ENCODE measurements at places on chromosomes 5 and 9. TPM values are rescaled to one million over a fixed set of nuclear protein-coding genes. Genes with fewer than 3 reads are reported as not detected.

GRCh38 chr9:130977811-130978221, 31.2 kb upstream of the LAMC3 start:
- DNase-seq = no peak

- DNase-seq = no peak
Measured at GRCh38 chr9:30575218-30575617, 1809.2 kb upstream of the ACO1 start.

DNA sequence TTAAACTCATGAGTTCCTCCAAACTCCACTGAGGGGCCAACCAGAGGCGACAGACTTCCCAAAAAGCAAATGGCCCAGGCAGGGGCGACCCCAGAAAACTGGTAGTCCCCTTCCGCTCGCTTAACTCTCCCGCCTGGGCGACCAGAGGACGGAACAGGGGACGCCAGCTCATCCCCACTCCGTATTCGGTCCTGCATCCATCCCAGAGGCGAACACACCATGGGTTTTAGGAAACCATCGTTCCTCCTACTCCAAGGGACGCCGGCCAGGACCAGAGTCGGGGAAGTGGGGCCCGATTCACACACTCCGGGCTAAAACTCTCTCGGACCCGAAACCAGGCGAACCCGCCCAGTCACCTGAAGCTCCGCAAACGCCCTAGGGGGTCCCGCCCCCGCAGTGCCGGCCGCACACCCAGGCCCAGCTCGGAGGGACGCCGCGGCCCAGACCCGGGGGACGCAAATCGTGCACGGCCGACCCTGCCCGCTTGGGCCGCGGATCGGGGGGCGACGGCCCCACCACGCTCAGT, 478 bp downstream of the TEX10 start:
- DNase-seq = no peak

DNA sequence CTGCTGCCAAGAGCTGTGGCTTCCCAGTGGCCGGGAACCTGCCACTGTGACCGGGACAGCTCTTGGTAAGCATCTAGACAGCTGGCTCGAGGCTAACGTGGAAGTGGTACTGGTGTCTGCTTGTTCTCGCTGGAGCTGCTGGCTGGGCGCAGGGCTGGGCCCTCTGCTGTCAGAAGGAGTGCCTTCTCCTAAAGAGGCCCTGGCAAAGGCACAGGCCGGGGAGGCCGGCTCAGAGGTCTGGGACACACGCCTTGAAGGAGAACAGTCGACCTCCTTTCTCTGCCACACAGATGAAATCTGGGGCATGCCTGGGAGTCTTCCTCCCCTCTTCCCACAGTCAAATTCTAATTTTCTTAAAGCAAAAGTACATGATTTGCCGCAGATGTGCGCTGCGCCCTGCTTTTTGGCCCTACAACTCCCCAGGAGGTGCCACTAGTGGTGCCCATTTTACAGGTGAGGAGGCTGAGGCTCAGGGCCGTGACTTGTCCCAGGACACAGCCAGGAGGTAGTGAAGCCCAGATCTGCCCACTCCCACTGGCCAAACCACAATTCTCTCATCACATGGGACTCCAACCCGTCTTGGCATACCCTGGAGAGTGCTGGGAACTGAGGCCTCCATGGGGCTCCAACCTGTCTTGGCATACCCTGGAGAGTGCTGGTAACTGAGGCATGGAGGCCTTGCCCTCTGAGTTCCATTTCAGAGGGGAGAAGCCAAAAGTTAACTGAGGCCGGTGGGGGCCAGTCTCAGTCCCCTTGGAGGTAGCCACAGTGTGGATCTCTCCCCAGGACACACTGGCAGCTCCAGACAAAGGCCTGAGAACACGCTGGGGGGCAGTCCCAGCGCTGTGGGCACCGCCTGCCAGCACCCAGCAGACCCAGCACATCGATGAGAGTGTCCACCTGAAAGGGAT, 12.0 kb upstream of the RXRA start:
- DNase-seq = no peak

DNA sequence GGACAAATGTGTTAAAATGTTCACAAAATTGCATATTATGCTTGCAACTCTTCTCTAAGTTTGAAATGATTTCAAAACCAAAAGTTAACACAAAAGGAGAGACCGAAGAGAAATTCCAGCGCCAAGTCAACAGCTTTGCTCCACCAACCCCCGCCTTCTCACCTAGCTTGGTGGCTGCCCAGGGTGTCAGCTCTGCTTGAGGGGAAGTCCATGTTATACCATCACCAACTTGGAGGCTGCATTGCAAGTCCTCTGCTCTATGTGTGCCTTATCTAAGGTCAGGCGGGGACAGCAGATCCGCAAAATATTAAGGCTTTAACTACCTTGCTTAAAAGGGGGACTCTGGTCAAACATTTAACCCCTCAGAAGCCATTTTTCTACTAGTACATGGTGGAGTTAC, 14.6 kb downstream of the CCNJL start:
- DNase-seq = no peak

DNA sequence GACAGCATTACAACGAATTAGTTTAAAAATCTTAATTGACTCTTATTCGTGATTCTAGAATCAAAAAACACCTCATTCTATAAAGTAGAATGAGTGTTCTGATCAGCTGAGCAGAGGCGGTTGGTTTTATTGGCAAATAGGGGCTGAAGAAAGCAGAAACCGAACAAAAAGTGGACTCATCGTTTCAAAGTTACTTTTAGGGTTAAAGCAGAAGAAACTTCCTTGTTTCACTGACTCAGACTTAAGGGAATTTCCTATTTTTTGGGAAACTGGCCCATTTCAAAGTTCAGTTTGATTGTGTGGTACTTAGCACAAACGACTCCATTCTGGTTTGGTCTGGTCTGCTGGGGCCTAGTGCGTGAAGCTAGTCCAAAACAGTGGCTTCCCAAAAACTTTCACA, 862 bp upstream of the NDUFB6 start:
- DNase-seq = no peak

DNA sequence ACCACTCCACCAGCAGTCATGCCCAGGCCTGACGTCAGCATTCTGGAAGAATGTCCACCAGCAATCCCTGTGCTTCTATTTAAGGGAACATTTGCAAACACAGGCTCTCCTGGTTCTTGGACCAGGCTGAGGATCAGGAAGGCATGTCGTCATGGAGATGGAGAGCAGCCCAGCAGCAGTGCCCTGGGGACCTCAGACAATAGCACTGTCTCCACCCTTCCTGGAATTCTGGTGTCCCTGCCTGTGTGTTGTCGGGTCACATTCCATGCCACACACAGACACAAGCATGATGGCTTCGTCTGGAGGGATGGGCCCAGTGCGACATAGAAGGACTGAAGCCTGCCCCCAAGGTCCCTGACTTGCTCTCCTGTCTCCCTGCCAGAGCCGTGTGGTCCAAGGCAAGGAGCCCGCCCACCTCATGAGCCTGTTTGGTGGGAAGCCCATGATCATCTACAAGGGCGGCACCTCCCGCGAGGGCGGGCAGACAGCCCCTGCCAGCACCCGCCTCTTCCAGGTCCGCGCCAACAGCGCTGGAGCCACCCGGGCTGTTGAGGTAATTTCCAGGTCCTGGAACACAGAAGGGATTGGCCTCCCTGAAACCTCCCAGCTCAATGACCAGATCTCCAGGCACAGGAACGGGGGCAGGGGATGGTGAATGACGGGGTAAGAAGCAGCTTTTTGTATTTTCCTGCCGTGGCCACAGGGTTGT, 43.8 kb downstream of the STOM start:
- no peak for DNase-seq

GRCh38 chr5:107155707-107156106, 515.0 kb downstream of the EFNA5 start:
- no peak for DNase-seq

- no peak for DNase-seq
Measured at GRCh38 chr9:125626187-125626586, 80.8 kb downstream of the MAPKAP1 start.

The TTC23L gene
- polyA plus RNA-seq = 4.0 TPM

The GAPVD1 gene
- 28.5 TPM for polyA plus RNA-seq

The LHX2 gene
- 0.16 TPM for polyA plus RNA-seq
